Stimulated activated CD8-positive, alpha-beta memory T cell treated with anti-CD3 and anti-CD28 coated beads, Interleukin-7, amount 100 ng/mL, for 1 hour (primary cell): ENCODE measurements at places on chromosomes 3 and 15.

DNA sequence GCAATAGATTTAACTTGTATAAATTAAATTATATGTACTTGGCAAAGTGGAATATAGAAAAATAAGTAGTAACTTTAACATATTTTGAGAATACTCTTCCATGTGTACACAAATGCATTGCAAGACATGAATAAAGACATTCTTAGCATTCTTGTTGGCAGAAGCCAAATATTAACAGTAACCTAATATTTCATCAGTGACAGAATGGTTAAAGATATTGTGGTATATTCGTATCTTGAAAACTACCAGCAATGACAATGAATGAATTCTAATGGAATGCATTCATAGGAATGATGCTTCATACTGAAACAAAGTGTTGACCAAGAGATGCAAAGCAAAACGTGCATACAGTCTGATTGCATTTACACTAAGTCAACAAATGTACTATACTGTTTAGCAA is 524.7 kb downstream of the GRM7 start:
- no peak for DNase-seq

DNA sequence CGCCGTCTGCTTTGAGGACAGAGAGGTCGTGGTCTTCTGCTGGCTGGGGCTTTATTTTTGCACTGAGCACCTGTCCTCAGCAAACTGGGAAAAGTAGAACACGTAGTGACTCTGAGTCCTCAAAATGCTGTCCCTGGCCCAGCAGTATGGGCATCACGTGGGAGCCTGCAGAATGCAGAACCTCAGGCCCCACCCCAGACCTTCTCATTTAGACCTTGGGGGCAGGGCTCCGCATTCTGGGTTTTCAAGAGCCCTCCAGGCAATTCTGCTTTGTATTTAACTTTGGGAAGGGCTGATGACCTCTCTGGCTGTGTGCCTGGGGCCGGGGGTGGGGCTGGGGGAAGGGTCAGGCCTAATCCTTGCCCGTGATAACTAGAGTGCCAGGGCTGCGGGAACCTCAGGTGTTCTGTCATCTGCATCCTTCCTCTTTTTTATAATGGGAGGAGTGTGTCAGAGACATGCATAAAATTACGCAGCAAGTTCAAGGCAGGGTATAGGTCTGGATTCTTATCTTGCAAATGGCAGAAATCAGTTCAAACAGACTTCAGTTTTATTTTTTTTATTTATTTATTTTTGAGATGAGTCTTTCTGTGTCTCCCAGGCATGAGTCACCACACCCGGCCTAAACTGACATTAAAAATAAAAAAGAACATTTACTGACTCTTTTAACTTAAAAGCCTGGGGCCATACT is 11.1 kb downstream of the SLC6A6 start:
- no peak for DNase-seq

- DNase-seq, result no peak
Observed at GRCh38 chr3:184443364-184443763, 63.5 kb downstream of the CHRD start.

GRCh38 chr3:29901097-29901496 is 620.2 kb downstream of the RBMS3 start:
- DNase-seq, result no peak

DNA sequence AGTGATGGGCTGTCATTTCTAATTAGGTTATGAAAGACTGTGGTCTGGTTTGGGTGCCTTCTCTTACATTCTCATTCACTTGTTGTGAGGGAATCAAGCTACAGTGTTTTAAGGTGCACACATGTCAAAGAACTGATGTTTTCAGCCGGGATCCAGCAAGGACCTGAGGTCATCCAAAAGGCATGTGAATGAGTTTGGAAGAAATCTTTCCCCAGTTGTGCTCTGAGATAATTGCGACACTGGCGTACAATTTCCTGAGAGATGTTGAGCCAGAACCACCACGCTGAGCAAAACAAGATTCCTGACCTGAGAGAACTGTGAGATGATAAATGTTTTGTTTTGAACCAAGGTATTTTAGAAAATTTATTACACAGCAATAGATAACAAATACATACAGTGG is 295.3 kb upstream of the SLITRK3 start:
- no peak for DNase-seq
